T-helper 22 cell (primary cell): ENCODE measurements at places on chromosomes 11 and 22.

DNA sequence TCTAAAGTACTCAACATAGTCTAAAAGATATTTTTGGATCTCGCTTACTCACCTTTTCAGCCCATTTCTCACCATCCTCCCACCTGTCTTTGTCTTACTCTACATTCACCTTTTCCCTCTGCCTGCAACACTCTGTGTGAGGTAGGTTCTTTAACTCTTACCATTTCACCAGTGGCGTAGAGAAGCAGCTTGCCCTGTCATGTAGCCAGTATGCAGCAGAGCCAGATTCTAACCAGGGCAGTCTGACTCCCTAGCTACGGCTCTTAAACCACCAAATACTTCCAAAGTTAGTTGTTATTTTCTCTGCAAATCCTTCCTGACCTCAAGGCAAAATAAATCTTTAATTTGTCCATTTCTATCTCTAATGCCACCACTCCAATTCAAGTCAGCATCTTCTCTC is 7.5 kb downstream of the ALG8 start:
- no peak for DNase-seq

- no peak for DNase-seq
Observed at GRCh38 chr11:70251659-70252321, 18.7 kb upstream of the PPFIA1 start.

DNA sequence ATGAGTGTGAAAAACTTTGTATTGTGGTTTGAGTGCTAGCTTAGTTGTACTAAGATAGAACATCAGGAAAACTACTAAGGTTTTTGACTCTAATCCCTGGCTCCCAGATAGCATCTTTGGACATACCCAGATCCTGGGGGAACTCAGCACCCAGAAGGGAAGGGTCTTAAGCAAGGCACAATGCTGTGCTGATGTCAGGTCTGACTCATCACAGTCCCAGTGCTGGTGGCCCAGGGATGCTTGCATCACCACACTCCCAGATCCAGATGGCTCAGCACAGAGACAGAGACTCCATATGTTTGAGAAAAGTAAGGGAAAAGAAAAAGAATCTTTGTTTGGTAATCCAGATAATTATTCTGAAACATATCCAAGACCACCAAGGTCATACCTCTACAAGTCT is 18.3 kb upstream of the OR56A3 start:
- no peak for DNase-seq

GRCh38 chr11:123221096-123221561 is 26.1 kb upstream of the CLMP start:
- no peak for DNase-seq

DNA sequence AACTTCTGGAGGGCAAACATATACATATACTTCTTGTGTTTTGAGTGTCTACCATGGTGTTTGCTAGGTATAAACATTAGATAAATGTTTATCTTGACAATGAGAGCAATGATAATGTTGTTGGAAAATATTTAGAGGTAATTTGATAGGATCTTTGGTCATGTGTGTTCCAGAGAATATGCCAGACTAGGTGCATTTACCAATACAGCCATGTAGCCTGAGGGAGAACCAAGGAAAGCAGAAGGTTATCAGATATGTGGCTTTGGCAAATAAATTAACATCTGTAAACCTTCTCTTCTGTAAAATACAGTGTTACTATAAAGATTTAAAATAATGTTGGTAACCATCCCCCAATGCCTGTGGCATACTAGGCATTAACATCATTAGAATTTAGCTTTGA is 226.8 kb downstream of the C11orf87 start:
- DNase-seq: no peak

GRCh38 chr11:19633276-19633675 is 79.4 kb upstream of the NAV2 start:
- no peak for DNase-seq

GRCh38 chr22:20436768-20437612 is 635 bp downstream of the SCARF2 start:
- no peak for DNase-seq

DNA sequence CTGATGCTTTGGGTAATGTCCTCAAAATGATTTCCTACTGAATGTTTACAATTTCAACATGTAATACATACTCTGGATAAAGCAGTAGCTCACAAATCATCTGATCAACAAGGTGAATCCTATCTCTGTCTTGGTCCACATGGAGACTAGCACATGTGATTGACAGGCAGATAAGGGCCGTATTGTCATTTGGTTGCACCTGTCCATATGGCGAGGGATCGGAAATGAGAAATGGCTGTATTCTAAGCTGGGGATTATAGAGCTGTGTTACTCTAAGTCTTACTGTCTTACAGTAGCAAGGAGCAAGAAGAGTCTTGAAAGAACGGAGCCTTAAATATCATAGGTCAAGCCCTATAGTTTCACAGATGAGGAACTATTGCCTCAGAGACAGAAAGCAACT is 55.7 kb downstream of the APIP start:
- no peak for DNase-seq
